ENCODE measurements at places on chromosomes 4 and X.

- DNase-seq, result no peak
These were observed 461.5 kb downstream of the FSTL5 start for GRCh38 chr4:161702287-161702686.

- no peak for DNase-seq
These were observed 113.3 kb upstream of the H2AZ1 start for GRCh38 chr4:100063355-100063754.

GRCh38 chr4:82777857-82778525, 20.6 kb downstream of the SCD5 start:
- no peak for DNase-seq

- DNase-seq, result no peak
These were observed 663 bp upstream of the USP53 start for GRCh38 chr4:119211867-119212233.

GRCh38 chrX:39950018-39950688, 147.6 kb downstream of the BCOR start:
- DNase-seq, result no peak

- no peak for DNase-seq
These were observed 1272.1 kb downstream of the ARAP2 start for GRCh38 chr4:34972189-34972588.

GRCh38 chrX:93594780-93595179, 78.6 kb downstream of the NAP1L3 start:
- no peak for DNase-seq
